ENCODE measurements at places on chromosomes 16 and 17.

DNA sequence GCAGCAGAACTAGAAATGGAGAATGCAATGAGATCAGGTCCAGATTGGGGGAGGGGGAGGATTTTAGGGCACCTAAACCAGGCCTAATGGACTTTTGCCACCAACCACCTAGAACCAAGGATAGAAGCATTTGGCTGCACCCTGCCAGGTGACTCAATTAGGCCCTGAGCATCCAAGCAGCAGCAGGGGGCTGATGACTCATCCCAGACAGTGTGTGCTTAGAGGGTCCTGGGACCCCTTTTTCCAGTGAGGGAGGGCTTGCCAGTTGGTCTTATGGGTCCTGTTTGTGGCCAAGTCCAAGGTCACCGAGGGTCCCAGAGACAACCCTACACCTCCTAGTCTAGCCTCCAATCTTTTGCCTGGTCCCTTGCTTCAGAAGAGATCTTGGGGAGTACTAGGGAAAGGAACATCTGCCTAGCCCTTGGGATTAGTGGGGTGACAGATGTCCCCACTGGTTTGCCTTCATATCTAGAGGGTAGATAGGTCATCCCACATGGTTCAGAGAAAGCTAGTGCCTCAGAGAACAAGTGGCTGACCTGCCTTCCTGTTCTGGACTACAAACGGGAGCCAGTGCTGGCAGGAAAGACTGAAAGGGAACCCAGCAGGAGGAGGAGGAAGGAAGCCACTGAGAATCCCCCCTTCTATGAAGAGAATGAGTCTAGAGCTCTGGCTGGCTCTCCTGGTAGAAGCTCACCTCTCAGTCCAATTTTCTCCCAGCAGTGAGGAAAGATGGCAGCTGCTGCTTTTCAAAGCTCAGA is 1.6 kb upstream of the TBKBP1 start:
- no peak for DNase-seq

GRCh38 chr17:36095992-36096391 is 6.0 kb upstream of the CCL3 start:
- DNase-seq = no peak

- peak; percentile 33 for DNase-seq
These were observed 91.2 kb upstream of the TNRC6C start for GRCh38 chr17:77867308-77867781.

GRCh38 chr16:4688674-4689045 is 4.7 kb upstream of the NUDT16L1 start:
- peak; percentile 81 for DNase-seq

Measured in left lung (tissue), 14 donors.